ENCODE measurements at places on chromosomes 2 and 18. TPM values are rescaled to one million over a fixed set of nuclear protein-coding genes. Genes with fewer than 3 reads are reported as not detected.
A peak's percentile ranks its signal among the peaks of the same experiment; 100 is the strongest.

Gene REG3A
- not detected for total RNA-seq

GRCh38 chr2:149446748-149447147 lies 116.4 kb downstream of the LYPD6 start:
- no peak for DNase-seq

Gene EPB41L5
- 4.0 TPM for total RNA-seq

- DNase-seq, result peak; percentile 54
Measured at GRCh38 chr18:66048406-66048805, 297.6 kb downstream of the CDH7 start.

Gene PCBP1
- 80.1 TPM for total RNA-seq

Gene RESP18
- not detected for total RNA-seq

Gene CRIM1
- 113 TPM for total RNA-seq

DNA sequence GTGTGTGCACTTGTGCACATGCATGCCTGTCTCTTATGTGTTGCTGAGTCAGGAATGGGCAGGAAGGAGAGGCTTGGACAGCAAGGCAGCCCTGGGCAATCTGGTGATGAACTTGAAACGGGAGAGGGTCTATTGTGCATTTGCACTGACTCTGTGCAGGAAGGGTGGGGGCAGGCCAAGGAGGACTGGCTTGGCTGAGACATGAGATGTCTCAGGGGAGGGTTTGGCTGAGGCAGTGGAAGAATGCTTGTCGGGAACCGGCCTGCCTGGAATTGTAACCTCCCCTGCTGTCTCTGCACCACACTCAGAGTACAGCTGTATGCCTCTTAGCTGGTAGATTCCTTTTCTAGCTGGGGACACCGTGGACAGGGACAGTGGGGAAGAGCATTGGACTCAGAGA lies 176.1 kb upstream of the TNP1 start:
- DNase-seq, result peak; percentile 8

- DNase-seq, result peak; percentile 5
Measured at GRCh38 chr2:116094196-116094595, 1651.8 kb downstream of the DPP10 start.

Gene DCC
- 14.1 TPM for total RNA-seq

DNA sequence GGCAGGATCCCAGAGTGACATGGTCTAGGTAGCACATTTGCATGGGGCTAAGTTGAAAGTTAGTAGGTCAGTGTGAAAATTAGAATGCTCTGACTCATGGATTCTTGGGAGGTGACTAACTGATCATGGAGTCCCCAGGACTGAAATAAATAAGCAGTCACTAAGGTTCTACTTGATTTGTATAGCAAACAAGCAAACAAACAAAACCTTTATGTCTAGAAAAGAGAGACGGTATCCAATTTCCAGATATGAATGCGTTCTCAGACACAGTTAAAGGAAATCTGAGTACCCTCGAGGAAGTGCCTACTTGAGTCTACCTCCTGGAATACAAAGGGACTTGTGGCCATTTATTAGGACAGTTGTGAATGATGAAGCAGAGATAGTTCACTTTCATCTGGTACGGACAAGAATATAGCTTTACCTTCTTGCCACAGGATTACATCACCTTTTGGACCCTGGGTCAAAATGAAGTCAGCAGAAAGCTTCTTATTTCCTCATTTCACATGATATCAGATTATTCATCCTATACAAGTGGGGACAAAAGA lies 54.3 kb upstream of the AGPS start:
- DNase-seq, result peak; percentile 87

- DNase-seq, result no peak
Measured at GRCh38 chr18:5413447-5413846, 117.9 kb upstream of the ZBTB14 start.

DNA sequence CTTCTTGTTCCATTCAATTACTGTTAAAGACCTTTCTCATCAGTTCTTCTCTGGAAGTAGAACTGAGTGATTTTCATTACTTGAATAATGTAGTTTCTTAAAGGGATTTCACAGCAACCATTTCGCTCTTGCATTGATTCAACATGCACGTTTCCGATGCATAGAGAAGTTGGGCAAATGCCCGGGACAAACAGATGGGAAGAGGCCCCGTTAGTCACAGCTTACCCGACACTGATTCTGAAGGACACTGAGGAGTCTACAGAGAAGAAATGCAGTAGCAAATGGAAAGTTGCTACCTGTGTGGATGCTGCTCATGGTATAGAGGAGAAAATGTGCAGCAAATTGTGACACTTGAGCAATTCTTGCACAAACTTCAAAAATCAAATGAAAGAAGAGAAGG lies 32.3 kb upstream of the GCG start:
- no peak for DNase-seq

- DNase-seq, result peak; percentile 16
Measured at GRCh38 chr2:187360286-187360685, 87.8 kb downstream of the CALCRL start.

Gene TUBA3E
- 11.1 TPM for total RNA-seq

- no peak for DNase-seq
Measured at GRCh38 chr2:189927823-189928222, 134.7 kb downstream of the MSTN start.

DNA sequence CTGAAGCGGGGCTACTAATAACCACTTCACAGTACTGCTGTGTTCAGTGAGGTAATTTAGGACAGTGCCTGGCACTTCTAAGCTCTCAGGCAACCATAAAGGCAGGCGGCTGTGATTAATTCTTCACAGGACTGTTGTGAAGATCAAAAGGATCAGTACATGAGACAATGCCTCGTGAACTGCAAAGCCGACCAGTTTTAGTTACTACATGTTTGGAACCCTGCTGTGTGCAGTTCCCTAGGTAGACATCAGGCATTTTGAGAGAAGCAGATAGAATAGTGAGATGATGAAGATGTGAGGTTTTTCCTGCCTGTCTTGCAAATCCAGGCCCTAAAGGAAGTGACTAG lies 19.1 kb downstream of the EFHD1 start:
- DNase-seq, result no peak

- no peak for DNase-seq
Measured at GRCh38 chr18:41025666-41026065, 929.4 kb upstream of the PIK3C3 start.

Gene KCNIP3
- 1.6 TPM for total RNA-seq

DNA sequence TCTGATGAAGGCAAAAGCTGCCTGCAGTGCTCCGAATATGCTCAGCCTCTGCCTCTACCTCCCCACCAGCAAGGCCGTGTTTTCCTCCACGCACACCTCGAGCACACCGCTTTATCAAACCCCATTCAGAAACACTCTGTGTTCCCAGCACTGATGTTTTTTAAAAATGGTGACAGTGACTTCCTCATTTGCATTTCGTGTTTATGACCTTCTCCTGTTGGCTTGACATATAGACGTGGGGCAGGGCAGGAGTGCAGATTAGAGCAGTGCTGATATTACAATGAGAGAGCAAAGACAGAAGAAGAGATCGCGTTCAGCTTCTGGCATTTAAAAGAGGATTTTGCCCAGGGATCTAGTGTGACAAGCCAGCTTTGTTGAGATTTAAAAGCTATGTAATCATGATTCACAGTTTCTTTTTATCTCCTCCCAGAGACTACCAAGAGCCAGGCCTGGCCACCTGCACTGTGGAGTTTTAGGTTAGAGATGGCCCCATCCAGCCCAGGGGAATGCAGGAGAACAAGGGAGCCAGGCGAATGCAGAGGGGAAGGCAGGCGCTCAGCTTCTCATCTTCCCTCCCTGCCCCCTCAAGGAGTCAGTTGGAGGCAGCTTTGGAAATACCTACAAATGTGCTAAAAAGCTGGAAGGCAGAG lies 61.5 kb upstream of the NEDD4L start:
- DNase-seq, result no peak

DNA sequence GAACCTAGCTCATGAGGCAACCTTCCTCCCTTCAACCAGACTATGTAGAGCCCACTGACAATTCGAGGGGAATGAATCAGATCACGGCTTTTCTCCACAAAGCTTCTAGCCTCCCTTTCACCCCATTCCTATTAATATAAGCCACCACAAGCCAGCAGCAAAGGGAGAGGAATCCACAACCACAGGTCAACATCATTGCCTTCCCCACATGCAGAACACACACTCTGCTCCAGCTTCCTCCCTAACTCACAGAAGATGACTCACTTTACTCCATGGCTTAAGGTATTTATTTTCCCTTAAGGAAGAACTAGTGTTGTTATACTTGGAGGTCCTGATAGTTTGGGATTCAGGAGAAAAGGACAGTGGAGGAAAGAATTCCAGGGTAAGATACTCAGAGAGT lies 272.2 kb downstream of the C1D start:
- DNase-seq, result peak; percentile 95

- DNase-seq, result no peak
Measured at GRCh38 chr2:30162806-30163205, 16.0 kb downstream of the YPEL5 start.

- DNase-seq, result no peak
Measured at GRCh38 chr2:101682311-101682710, 15.2 kb upstream of the MAP4K4 start.

GRCh38 chr2:65214361-65214760 lies 13.3 kb upstream of the ACTR2 start:
- no peak for DNase-seq

DNA sequence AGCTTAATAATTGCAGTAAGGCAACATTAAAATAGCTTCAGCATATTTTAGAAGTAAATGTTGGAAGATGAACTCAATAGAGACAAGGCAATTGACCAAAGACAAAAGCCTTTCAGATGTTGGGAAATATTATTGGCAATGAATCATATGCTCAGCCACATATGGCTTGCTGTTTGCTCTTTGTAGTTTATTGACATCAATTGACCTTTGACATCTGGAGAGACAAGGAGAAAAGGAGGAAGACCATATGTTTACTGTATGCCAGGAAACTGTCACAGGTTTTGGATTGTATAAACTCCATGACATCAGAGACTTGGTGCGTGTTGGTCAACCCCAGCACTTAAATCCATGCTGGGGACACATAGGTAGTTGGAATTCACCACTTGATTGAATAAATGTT lies 60.6 kb upstream of the SLC16A14 start:
- DNase-seq, result no peak

Gene NMUR1
- not detected for total RNA-seq

DNA sequence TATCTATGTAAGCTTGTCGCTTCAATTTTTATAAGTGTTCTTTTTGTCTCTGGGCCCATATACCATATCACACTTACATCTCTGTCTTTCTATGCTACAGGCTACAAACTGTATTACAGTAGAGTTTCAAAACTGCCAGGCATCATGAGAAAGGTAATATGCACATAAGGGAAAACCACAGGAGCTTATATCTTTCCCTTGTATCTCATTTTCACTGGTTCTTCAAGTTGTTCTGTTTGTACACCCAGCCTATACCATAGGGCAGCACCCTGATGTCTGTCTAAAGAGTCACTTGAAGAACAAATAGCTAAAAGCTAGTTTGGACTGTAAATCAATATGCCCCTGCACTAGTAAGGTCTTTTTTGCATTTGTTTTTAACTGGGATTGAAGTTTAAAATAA lies 366.7 kb downstream of the FIGN start:
- DNase-seq, result no peak

DNA sequence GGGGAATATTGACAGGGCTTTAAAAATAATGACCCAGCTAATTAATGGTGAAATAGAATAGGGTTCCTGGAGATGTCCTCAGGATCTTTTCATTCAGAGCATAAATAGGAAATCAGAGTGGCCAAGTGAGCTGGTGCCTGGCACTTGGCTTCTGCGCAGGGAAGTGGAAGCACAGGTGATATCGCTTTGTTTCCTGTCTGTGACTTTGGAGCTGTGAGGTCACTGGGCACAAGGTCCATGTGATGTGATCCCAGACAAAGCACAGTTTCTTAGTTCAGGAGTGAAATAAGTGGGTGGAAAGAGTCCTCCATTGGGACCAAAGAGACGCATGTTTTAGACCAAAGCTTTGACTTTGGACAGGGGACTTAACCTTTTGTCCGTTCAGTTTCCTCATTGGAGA lies 338.3 kb downstream of the CYRIA start:
- no peak for DNase-seq

- peak; percentile 95 for DNase-seq
Measured at GRCh38 chr2:235330775-235331451, 162.9 kb upstream of the AGAP1 start.

DNA sequence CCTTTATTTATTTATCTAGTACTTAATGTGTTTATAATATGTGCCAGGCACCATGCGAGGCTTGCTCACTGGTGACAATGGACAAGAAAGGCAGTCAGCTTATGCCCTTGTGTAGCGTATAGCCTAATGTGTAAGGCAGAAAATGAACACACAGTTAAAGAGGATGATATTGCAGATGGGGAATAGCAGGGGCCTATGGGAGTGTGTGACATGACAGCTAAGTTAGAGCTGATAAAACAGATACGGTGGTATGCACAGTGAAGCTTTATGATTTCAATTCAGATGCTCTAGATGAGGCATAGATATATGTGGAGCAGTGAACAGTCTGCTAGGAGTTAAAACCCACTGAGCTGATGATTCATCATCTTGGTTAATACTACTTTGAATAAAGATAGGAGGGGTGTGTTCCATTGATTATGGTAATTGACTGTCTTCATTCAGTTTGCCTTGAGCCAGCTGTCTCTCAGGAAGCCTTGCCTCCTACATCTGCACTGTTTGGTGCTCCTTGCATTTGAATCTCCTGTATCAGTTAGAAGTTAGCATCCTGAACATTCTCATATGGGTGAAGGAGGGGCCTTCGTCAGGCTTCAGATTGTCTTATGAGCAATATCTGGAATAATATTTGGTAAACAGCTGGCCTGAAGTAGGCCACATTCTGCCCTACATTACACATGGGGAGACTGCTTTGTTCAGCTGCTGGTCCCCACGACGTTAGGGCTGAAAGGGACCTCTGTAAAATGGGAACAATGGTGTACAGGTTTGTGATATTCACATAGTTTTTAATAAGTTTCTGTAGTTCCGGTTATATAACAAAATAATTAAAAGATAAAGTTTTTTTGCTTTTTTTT lies 13.2 kb downstream of the MAP4K4 start:
- no peak for DNase-seq

DNA sequence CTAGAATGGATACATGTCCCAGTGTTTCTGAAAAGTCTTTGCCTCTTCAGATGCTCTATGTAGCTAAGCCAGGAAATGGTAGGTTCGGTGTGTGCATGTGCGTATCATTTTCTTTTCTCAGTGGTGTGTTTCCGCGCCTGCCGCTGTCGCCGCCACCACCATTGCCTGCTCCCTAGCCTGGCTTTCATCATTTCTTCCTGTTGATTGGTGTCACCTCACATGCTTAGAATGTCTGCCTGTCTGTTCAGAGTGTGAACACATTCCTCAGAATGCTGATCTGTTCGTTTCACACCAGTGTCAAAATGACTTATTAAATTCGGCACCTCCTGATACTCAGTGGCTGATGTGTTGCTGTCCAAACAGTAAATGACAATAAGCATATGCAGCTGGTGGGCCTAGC lies 255.2 kb upstream of the SPRED2 start:
- DNase-seq, result no peak

- DNase-seq, result no peak
Measured at GRCh38 chr2:194383401-194383800, 1273.6 kb upstream of the SLC39A10 start.

GRCh38 chr2:131036269-131036668 lies 57.0 kb downstream of the FAM168B start:
- DNase-seq, result no peak

- peak; percentile 93 for DNase-seq
Measured at GRCh38 chr2:9914384-9915065, 37.0 kb upstream of the GRHL1 start.

Gene THOC1
- 40.3 TPM for total RNA-seq
